ENCODE measurements at places on chromosomes 3 and 15.

DNA sequence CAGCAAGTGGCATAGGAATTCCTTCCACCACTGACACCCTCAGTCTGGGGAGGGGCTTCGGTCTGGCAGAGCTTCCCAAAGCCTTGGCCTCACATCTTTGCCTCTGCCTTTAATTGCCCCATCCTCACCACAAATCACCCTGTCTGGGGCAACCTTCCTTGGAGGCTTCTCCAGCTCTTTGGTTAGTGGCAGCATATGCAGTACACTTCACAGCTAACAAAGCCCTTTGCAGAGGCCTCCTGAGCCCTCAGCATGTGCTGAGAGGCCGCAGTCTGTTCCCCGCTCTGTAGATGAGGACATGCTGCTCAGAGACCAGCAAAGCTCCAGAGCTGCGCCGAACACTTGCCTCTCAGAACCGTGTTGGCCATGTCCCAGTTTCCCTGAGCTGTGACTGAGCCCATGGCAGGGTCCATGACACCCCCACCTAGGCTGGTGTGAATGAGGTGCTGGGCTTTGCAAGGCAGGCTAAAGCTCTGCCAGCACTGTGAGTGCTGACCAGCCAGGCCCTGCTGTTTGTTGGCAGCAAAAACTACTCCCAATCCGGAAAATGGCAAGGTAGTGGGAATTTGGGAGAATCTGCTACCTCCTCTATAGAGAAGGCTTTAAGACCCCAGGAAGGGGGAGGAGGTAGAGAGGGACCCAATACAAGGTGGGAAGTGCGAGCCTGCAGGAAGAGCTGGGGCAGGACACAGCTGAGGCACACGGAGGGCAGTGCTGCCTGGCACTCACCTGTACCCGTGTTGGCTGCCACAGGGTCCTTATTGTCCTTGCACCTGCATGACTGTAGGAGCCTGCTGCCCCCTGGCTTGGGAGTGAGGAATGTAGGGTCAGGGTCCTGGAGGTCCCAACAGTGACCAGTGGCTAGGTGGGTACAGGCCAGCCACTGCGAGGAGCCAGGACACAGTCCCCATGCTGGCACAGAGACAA, 8.4 kb upstream of the KLF15 start:
- no peak for DNase-seq

GRCh38 chr3:123037015-123037375, 9.4 kb upstream of the SEMA5B start:
- DNase-seq, result no peak

GRCh38 chr3:134606033-134607025, 44.5 kb downstream of the KY start:
- no peak for DNase-seq

DNA sequence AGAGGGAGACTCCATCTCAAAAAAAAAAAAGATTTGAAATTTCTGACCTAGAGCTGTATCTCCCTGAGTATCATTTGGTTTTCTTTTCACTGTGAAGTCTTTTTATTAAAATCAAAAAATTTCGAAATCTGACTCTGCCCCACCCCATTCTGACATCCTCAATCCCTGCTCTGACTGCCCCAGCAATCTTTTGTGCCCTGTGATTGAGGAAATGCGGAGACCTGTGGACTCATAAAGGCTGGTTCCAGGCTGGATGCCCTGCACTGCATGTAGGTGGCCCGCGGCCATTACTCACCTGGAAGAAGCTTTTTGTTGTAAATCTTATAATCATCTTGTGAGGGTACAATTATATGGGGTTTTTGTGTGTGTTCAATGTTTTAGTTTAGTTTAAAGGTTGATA, 147.3 kb upstream of the SEMA6D start:
- no peak for DNase-seq

DNA sequence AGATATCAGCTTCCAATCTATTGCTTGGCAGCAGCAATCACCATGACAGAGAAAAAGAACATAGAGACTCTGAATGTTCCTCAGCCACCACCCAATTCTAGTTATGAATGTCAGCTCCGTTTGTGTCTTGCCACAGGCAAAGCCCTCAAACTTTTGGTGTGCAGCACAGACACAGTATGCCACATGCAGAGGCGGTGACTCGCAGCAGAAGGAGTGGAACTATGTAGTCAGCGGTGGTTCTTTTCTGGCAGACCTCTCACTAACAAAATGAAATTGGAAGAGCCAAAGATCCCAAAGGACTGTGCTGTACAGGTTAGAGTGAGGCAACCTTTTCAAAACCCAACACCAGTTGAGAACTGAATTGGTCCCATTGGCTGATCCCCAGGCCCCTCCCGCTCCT, 220.9 kb downstream of the SLC9A9 start:
- DNase-seq, result no peak

DNA sequence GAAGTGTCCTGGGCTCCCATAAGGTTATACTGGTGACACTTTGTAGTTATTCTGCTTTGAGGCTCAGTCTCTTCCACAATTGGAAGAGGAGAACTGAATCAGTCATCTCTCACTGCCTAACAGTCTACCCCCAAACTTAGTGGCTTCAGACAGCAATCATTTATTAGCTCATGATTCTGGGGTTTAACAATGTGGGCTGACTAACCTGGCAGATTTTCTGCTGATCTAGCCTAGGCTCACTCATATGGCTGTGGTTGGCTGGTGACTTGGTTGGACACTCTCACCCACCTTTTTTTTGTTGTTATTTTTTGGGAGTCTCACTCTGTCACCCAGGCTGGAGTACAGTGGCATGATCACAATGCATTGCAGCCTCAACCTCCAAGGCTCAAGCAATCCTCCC, 7.1 kb downstream of the GPD1L start:
- no peak for DNase-seq

DNA sequence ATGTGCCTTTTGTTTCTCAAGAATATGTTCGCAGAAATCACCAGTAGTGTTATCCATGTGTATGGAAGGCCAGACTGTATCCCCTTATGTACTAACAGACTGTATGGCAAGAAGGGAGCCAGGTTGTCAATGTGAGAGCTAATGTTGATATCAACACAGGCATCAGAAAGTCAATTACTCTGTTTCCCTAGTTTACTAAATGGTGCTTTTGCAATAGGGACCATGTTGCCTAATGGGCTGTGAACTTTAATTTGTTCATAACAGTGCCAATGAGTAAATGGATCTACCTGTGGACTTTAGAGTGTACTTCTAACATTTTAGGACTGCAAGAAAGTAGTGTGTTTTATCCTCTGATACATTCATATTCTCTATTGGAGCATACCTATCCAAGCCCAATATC, 431.8 kb upstream of the TPRG1 start:
- no peak for DNase-seq

GRCh38 chr3:133915685-133916658, 20.3 kb upstream of the RAB6B start:
- no peak for DNase-seq

- no peak for DNase-seq
These were observed 68.5 kb downstream of the GRIP2 start for GRCh38 chr3:14471690-14472089.

DNA sequence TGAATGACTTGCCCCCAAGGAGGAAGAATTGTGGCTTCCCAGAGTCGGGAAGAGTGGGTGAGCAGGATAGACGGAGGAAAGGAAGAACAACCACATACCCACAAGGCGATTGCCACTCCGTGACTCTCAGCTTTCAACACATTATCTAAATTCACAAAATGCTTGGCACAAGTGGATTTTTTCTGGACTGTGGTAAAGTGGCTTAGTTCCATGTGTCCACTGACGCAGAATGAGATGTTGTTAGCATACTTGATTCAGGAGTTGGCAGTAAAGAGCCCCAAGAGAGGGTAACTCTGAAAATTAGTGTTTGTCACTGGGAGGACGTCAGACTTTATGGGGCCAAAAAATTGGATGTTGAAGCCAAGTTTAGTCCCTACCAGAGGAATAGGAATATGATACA, 198.8 kb upstream of the CTNNB1 start:
- no peak for DNase-seq

DNA sequence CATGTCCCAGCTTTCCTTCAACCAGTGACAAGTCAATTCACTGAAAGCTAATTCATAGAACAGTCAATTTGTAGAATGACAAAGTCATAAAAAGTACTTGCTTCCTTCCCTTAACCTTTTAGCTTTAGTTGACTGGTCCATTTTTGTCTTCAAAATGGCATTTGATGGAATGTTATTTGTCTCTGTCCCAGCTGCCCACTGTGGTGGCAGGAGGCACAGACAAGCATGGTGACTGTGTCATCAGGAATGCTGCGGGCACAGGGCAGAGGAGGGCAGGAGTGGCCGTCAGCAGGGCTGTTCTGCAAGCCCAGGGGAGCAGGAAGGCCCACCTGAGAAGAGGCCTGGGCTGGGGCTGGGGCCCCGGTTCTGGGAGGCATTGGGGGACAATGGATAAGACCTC, 10.0 kb downstream of the IQSEC1 start:
- no peak for DNase-seq

DNA sequence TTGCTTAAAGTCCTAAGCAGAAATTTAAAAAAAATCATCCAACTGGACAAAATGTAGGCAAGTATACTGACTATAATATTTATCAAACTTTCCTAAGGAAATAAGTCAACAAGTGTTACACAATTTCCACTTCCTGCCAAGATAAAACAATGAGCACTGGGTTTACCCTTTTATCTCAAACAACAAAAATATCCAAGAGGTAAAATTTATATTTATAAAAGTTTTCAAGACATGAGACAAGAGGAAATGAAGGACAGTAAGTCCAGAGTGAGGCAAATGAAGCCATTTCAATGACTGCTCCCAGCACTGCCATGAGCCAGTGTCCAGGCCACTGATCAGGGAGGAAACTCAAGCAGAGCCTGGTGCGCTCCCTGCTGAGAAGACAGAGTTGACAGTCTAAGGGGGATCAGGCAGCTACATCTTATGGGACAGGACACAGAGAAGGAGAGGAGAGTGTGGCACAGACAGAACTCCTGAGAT, 439.4 kb downstream of the RAP2B start:
- no peak for DNase-seq

DNA sequence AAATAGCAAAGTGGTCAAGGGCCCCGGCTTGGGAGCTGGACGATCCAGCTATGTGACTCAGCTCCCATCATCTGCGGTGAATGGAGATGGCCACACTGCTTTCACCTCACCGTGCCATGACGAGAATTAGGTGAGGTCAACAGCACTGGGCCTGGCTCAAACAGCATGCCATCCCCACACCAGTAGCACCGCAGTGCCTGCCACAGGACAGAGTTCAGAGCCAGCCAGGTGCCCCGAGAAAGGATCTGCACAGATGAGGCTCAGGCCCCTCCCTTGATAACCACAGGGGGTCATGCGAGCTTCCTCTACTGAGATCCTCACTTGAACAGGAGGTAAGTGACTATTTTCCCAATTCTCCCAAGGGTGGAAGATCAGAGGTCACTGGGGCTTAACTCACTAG, 29.4 kb downstream of the ZXDC start:
- DNase-seq, result no peak

DNA sequence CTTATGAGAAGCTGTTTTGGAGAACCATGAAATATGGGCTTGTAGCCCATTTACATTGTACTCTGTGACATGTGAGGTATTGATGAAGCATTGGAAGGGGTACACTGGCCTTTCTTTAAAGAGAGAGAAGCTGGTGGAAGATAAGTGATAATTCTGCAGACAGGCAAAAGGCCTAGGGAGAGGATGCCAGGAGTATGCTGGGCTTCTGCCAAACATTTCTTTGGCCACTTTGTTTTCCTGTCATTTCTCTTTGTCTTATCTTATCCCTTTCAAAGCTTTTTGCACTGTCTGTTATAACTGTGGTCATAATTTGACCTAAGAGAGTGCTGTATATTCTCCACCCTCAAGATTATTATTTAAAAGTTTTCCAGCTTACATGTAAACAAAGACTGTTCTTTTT, 109.6 kb upstream of the SEMA6D start:
- no peak for DNase-seq

GRCh38 chr3:139710212-139710611, 32.4 kb upstream of the NMNAT3 start:
- no peak for DNase-seq

DNA sequence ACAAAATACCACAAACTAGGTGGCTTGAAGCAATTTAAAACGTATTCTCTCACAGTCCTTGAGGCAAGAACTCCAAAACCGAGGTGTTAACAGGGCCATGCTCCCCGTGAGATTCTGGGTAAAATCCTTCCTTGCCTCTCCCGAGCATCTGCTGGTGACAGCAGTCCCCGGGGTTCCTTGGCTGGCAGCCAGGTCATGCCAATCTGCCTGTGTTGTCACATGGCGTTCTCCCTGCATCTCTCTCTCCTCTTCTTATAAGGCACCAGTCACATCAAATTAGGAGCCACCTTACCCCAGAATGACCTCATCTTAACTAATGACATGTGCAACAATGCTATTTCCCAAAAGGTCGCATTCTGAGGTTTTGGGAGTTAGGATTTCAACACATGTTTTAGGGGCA, 26.3 kb upstream of the LRRN1 start:
- no peak for DNase-seq

DNA sequence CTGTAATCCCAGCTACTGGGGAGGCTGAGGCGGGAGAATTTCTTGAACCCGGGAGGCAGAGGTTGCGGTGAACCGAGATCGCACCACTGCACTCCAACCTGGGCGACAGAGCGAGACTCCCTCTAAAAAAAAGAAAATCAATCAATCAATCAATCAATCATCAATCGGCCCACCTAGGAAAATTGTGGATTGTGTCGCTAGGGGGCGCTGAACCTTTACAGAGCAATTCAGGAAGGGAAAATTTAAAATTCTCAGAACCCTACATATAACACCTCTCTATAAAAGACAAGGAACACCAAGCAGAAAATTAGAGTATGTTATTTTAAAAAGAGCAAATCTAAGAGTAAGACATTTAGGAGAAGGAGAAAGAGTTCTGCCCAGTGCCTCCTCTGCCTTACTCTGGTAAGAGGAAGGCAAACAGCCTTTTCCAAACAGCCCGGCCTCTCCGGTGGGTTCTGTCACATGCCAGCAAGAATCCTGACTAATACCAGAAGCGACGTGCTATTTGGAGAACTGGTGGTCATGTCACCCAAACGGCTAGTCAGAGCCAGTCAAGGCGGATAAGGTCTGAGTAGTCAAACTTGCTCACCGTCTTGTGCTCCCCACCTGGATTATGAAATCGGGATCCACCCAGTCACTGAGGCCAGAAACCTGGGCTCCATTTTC, 22.3 kb upstream of the SMCO1 start:
- no peak for DNase-seq

GRCh38 chr3:23806534-23807423, 1.0 kb downstream of the UBE2E1 start:
- DNase-seq, result no peak

- no peak for DNase-seq
These were observed 220.7 kb downstream of the CD47 start for GRCh38 chr3:107870096-107870495.

- no peak for DNase-seq
These were observed 111.9 kb downstream of the RAP2B start for GRCh38 chr3:153273767-153274435.

DNA sequence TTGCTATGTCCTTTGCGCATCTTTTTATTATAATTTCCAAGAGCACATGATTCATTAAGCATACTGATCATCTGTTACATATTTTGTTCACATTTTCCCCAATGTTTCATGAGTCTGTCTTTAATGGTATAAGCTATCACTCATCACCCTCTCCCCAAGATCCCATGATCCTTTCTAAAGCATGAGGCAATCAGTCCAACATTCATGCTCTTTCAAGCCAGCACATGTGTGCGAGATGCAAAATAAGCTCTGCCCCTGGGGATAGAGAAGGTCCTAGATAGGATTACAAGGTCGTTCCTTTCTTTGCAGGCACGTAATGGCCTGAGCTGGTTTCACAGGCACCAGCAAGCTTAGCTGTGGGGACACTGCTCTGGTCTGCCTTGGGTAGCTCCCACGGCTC, 32.2 kb upstream of the B3GNT5 start:
- no peak for DNase-seq

GRCh38 chr15:67080900-67081431, 15.6 kb downstream of the SMAD3 start:
- DNase-seq, result no peak

GRCh38 chr3:174633342-174633741, 225.8 kb upstream of the NAALADL2 start:
- no peak for DNase-seq
